ENCODE measurements at places on chromosomes 4 and X.

- no peak for DNase-seq
Measured at GRCh38 chr4:142567620-142568451, 278.3 kb downstream of the INPP4B start.

GRCh38 chr4:3311095-3311372, 18.2 kb downstream of the RGS12 start:
- DNase-seq: no peak

- no peak for DNase-seq
Measured at GRCh38 chr4:40210776-40211175, 13.9 kb downstream of the RHOH start.

DNA sequence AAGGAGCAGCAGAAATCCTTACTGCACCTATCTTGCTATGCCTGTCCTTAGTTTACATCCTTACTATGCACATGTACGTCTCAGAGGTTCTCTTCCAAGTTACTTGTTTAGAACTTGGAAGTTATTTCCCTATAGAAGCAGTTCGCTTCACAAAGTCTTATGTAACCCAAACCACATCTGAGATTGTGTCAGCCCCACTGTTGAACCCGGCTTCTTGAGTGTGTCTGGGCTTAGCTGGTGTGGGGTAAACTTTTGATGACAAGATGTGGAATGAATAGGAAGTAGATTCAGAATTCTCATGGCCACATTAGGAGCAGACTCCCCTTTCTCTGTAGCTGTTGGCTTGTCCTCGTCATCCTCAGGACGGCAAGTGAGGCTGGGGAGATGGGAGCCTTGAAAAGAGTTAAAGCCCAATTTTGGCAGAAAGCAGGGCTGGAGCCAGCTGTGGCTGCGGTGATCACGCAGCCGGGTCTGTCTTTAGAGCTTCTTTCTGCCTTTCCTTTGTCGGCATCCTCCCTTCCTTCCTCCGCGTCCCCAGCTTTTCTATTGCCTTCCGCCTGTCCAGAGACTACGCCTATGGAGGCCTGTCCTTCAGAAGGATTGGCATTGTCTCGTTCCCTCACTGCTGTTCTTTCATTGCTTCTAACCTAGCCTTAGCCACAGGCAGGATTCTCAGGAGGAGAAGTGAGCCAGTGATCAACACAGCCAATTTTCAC, 23.0 kb upstream of the LIMCH1 start:
- no peak for DNase-seq

DNA sequence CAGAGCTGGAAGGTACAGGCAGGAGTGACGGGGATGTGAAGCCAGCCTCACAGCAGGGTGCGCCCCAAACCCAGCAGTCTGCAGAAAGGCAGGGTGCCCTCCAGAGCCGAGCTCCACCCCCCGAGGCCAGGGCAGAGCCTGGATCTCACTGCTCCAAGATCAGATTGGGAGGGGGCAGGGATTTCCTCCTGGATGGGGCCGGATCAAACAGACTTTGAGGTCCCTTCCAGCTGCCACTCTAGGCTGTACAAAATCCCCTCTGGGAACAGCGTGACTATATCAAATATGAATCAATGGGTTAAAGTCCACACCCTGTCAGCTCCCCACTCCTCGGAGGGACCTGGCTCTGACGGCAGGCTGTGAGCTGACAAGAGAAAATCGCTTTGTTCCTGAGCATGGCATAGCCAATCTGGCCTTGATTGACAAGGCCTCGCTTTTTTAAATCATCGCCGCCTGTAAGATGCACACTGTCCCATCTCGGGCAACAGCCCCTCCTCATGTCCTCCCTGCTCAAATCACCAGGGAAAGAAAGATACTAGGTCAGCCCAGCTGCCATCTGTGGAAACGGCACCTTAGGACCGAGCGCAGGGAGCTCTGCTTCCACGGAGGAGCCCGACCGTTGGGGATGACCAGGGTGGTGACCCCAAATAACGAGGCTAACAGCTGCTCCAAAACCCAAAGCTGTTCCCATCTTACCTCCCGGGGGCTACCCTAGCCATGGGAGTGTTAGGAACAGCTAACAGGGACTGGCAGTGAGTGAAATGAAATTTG, 39.9 kb downstream of the PSAPL1 start:
- DNase-seq: no peak

GRCh38 chr4:98027827-98028226, 115.4 kb downstream of the STPG2 start:
- no peak for DNase-seq

- DNase-seq: no peak
Measured at GRCh38 chr4:78320349-78320935, 231.1 kb upstream of the ANXA3 start.

DNA sequence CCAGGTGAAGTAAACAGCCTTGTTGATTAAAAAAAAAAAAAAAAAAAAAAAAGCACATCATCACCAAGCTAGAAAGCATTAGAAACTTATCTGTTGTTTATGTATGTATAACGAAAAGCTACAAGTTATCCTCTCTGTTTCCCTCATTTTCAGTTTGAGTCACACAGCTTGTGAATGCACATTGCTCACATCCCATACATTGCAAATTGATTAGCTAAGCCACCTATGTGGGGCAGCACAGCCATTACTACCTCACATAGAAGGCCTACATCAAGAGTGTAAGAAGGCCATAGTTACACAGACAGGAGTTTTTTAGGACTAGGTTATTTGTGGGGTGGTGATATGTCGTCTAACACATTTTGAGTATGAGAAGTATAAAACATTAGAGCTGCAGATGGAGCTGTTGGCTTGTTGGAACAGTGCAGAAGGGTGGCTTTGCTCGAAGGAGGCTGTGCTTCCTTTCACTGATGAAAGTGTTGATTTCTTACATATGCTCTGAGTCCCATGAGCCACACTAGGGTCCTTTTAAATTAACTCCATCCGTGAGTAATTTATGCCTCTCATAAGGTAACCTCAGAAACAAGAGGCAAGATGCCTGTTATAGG, 431.6 kb downstream of the GABRG1 start:
- DNase-seq: no peak

GRCh38 chr4:181468451-181468850, 774.8 kb upstream of the TENM3 start:
- no peak for DNase-seq

DNA sequence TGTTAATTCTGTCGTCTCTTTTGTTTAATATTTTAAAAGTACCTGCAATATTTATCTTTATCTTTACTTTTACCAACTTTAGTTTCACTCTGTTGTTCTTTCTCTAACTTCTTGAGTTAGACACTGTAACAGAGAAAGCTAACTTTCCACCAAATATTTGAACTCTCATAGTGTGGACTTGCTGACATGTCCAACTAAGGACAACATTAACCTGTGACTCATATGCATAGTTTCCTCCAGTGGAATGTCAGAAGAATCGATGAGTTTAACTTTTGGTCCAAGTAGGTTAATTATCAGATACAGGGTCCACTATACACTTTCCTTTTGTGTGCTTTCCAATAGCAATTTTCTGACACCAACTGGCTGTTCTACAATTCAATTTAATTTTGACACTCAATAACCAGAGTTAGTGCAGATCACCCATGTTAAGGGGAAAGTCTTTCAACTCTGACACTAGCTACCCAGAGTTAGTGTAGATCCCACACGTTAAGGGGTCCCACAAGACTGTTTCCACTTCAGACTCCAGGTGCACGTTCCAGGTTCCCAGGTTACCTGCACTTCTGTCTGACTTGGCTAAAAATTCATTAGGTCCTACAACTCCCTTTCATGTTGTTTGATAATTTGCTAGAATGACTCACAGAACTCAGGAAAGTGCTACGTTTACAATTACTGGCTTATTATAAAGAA, 559.0 kb upstream of the AMOT start:
- DNase-seq: no peak

GRCh38 chr4:135838889-135839288, 1637.3 kb upstream of the PABPC4L start:
- DNase-seq: no peak

DNA sequence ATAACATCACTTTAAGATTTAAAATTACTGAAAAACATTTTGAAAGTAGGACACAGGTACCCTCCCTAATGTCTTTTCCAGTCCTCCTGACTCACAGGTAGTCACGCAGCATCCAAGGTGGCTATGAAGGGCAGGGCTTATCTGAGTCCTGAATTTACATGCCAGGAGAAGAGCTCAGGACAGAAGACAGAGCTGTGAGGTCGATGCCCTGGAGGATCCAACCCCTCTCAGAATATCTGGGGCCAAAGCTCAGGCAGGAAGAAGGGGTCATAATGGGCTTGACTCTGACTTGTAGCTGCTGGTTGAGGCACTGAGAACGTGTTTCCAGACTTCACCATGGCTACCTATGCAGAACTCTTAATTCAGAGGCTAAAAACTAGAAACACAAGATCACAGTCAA, 177.5 kb downstream of the AASDH start:
- no peak for DNase-seq

DNA sequence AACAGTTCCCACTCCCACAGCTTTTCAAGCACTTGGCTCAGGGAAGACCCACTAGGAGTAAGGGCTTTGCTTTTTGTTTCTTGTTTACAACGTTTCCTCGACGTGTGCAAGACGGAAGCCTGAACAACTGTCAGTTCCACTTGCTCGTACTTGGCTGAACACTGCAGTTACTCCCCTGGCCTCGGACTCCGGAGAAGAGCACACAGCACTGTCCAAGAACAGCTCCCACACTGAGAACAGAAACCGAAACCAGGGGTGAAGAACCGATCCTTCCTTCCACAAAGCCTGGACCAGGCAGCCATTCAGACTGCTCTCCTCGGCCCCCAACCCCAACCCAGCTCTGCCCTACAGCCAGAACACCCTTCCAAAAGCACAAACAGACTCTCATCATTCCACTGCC, 25.5 kb downstream of the IRF2 start:
- DNase-seq: no peak

GRCh38 chrX:134294548-134294947, 57.6 kb downstream of the CCDC160 start:
- no peak for DNase-seq

GRCh38 chrX:136780241-136780640, 491 bp downstream of the ARHGEF6 start:
- DNase-seq: no peak

GRCh38 chrX:20218836-20219505, 47.7 kb downstream of the RPS6KA3 start:
- DNase-seq: no peak

DNA sequence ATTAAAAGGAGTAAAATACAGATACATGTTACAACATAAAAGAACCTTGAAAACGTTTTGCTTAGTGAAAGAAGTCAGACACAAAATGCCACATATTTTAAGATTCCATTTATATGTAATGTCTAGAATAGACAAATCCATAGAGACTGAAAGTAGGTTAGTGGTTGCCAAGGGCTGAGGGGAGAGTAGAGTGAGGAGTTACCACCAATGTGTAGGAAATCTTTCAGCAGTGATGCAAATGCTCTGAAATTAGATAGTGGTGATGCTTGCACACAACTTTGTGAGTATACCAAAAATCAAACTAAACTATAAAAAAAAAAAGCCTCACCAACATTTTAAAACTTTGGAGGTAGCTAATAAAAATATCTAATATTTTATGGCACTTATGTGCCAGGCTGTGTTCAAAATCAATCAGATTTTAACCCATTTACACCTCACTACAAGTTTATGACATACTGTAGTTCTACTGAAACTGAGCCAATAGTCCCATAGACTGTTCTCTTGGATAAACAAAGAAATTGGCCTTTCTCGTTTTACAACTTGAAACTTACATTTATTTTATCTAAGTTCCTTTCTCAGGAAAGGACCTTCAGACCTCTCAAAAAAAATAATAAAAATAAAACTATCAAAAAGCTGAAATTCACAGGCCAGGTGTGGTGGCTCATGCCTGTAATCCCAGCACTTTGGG, 29.1 kb upstream of the KLHL8 start:
- no peak for DNase-seq

DNA sequence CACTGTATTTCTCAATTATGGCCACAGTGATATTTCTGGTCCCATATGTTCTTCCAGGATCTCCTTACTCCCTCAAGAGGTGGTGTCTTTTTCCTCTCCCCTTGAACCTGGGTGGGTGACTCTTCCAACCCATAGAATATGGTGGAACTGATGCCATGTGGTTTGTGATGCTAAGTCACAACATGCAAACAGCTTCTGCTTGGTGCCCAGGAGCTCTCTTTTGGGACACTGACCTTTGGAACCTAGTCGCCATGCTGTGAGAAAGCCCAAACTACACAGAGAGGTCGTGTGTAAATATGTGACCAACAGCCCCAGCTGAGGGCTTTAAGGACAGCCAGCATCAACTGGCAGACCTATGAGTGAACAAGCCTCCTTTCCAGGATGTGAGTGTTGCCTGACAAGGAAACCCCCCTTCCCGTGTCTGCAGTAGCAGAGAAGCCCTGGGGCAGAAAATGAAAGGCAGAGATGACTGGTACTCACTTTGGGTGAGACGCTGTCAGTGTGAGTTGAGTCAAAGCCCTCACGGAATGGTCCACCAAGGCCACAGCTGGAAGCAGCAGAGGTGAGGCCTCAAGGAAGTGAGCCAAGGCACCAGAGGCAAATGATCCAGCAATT, 223.4 kb downstream of the BCOR start:
- peak; percentile 59 for DNase-seq

- no peak for DNase-seq
Measured at GRCh38 chr4:174460684-174461083, 61.6 kb downstream of the HPGD start.

DNA sequence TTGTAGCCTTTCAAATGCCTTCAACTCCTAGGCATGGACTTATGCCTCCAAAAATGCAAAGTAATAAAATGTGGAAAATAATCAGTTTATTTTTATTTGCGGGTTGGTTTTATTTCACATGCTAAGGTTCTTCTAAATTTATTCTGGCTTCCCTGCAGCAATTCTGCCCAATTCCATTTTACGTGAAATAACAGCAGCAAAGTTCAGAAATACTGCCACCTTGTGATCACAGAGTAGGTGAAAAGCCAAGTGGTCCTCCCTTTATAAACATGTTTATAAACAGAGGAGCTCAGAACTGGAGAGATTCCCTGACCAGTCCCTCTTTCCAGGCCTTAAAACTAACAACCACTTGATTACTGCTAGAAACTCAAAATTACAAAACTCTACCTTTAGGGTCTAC, 14.7 kb upstream of the DCHS2 start:
- DNase-seq: no peak

DNA sequence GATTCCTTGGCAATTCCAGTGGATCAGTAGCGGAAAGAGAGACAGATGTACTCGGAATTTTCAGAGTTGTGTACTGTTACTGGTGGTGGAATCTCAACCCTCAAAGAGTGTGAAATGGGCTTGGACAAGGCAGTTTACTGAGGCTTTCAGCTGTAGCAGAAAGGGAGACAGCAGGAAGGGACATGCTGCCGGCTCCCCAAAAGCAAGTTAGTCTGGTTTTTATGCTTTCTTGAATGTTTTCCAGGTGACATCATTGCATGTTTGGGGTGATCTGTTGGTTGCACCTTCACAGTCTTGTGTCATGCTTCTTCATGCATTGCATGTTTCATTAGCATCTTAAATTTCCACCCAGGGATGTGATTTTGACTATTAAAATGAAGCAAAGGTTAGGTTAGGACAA, 1282.2 kb downstream of the ADGRL3 start:
- DNase-seq: no peak

DNA sequence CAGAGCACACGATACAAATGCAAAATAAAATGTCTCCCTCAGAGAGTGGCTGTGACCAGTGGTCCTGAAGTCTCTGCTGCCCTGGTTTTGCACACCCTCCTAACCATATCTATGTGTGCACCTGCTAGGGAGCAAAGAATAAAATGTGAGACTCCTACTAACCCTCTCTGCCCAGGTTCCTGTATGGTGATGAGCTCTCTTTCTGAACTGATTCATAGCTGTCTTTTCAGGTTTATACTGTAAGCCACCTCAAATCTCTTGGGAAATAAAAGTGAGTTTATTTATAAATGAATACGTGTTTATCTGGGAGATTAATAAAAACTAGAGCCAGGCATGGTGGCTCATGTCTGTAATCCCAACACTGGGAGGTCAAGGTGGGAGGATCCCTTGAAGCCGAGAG, 126.0 kb upstream of the RBPJ start:
- DNase-seq: no peak

- no peak for DNase-seq
Measured at GRCh38 chrX:130516123-130516522, 114.3 kb downstream of the RBMX2 start.

All from stimulated activated CD4-positive, alpha-beta T cell treated with anti-CD3 and anti-CD28 coated beads, Interleukin-1b, Interleukin-23, amount 100 ng/mL, for 24 hours (primary cell).